ENCODE measurements at places on chromosomes 12 and 14.

DNA sequence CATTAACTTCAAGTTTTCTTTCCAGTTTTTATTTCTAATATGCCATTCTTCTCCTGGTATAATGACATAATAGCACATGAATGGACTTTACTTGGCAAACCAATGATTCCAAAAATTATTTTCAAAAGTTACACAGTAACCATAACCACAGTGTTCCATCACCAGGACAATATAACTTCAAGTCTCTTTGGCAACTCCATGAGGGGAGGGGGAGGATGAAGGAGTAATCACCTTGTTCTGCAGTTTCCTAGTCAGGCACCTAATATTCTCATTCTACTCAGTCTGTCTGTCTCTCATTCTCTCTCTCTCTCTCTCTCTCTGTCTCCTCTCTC, 66.6 kb downstream of the BTG1 start:
- DNase-seq = no peak

DNA sequence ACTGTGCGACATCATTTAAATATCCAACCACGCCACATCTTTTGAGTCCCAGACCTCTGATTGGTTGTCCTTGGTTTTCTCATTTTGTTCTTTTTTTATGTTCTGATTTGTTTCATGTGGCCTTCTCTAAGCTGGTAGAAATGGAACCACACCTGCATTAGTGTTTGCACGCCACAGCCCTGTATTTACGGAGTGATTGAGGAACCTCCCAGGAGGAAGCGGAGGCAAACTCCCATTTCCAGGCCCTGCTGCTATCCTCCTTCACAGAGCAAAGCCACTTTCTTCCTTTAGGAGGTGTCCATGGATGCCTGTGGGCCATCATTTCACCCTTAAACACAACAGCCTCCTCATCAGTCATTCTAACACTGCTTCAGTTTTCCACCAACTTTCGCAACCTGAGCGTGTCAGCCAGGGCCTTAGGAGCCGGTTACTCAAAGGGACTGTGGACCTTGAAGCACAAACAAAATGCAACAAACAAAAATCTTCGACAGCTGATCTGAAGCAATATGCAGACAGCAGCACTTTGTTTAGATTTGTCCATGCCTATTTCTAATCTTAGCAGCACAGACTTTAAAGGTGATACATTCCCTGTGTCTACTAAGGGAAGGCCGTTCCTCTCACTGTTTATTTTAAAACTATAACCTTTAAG, 1258.1 kb upstream of the TMEM132C start:
- DNase-seq = no peak

- no peak for DNase-seq
Observed at GRCh38 chr12:24360461-24360860, 411.0 kb upstream of the SOX5 start.

- no peak for DNase-seq
Observed at GRCh38 chr14:63470962-63471793, 72.0 kb downstream of the PPP2R5E start.

GRCh38 chr14:50823762-50824636, 7.0 kb downstream of the NIN start:
- peak; percentile 24 for DNase-seq

- DNase-seq = no peak
Observed at GRCh38 chr14:75222208-75222701, 45.8 kb upstream of the TMED10 start.

GRCh38 chr12:10607885-10608458, 5.4 kb downstream of the MAGOHB start:
- DNase-seq = no peak

DNA sequence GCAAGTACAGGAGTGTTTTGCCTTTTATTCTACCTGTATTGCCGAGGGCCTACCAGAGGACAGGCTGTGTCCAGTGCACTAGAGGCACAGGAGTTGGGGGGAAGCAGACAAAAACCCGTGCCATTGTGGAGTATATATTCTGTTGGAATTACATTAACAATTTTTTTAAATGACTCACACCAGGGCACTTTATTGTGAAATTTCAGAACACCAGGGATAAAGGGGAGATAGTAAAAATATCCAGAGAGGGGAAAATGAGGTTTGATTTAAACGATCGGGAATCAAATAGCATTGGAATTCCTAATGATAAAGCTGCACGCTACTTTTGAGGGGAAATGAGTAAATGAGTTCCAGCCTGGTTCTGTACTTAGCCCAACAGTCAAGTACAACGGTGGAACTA, 123.2 kb downstream of the PELI2 start:
- DNase-seq = no peak

GRCh38 chr12:41745593-41745992, 399.1 kb downstream of the GXYLT1 start:
- no peak for DNase-seq

DNA sequence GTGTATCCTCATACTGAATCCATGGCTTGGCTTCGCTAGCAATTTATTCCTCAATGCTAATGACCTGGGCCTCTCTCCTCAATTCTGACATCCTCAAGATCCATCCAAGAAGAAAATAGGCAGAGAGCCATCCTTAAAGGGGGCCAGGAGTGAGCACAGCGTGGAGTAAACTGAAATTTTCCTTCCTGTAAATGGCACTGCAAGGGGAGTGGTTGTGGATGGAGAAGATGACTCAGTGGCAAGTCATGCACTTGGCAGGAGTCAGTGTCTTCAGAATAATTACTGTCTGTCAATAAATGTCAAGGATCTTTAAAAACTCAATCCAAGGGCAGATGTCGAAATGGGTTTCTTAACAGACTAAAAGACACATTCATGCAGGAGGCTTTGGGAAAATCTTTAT, 88.0 kb upstream of the TMEM132C start:
- DNase-seq = no peak

DNA sequence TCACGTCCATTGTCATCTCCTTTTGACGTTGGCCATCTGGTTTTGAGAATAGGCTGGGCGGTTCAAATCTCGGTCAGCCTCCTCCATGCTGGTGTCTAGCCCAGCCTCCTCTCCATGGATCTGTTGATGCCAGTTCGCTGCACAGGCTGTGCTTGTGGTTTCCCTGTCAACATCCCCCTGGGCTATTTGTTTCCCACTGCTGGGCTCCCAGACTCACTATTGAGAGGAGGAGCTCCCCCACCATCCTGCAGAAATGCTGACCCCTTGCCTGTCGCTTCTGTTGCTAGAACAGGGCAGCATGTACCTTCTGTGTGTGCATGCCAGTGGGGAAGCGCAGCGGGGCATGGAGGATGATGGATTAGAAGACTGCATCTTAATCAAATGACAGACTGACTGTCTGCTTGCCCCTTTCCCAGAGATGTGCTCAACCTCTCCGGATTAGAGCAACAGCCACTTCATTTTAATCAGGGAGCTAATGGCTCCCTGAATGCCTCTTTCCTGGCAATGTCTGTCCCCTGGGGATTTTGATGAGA, 170.5 kb downstream of the TSPAN9 start:
- no peak for DNase-seq

DNA sequence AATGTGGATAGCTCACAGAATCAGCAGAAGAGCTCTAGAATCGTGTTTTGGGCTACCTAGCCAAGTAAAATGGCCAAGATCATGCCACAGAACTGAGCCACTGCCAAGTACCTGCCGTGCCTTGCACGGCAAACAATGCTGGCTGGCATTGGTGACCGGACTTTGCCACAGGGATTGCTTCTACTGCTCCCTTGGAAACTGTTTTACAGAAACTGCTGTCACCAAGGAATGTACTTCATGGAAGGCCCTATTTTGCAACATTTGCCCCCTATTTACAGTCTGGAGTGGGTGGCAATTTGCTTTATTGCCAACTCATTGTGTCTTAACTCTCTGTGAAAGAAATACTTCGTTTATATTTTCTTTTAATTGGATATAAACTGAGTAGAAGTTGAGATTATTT, 49.0 kb downstream of the BORCS5 start:
- DNase-seq = no peak

GRCh38 chr14:53603994-53604393, 352.6 kb downstream of the BMP4 start:
- DNase-seq = no peak

GRCh38 chr14:45070215-45070614, 13.7 kb upstream of the PRPF39 start:
- no peak for DNase-seq

DNA sequence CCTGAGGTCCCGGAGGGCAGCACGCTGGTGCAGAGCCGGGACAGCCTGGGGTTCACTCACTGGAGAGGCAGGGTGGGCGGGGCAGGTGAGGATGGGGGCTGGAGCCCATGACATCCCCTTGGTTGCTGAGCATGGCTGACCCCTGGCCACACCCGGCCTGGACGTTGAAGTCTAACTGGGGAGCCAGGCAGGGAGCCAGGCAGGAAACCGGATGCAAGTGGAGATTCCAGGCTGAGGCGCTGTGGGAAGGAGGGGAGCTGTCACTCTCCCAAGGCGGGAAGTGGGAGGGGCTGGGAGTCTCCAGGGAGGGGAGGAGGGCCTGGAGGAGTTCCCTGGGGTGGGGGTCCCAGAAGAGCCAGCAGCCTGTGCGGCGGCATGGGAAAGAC, 7.7 kb upstream of the INF2 start:
- no peak for DNase-seq

- no peak for DNase-seq
Observed at GRCh38 chr14:35631071-35631805, 97.3 kb downstream of the INSM2 start.

- no peak for DNase-seq
Observed at GRCh38 chr14:100688598-100689461, 37.9 kb upstream of the DLK1 start.

- DNase-seq = no peak
Observed at GRCh38 chr12:10388624-10389413, 1.0 kb downstream of the KLRK1 start.

DNA sequence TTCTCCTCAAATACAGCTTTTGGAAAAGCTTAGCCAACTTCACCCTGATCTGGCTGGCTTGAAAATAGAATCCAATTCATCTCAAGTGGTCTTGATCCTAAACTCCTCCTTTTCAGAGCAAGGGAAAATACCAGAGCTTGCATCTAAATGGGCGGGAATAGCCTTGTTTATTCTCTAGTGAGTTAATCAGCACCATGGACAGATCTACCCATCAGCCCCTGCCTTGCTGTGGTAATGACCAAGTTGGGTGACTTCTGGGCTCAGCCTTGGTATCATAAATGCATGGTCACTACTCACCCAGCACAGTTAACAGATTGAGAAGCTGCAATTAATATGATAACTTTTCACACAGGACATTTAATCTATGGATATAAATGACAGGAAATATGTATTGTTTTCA, 196.6 kb downstream of the GLT1D1 start:
- no peak for DNase-seq

- DNase-seq = peak; percentile 79
Observed at GRCh38 chr12:126953365-126953889, 1313.5 kb upstream of the TMEM132C start.

GRCh38 chr12:7113389-7113871, 4.4 kb upstream of the C1RL start:
- no peak for DNase-seq

DNA sequence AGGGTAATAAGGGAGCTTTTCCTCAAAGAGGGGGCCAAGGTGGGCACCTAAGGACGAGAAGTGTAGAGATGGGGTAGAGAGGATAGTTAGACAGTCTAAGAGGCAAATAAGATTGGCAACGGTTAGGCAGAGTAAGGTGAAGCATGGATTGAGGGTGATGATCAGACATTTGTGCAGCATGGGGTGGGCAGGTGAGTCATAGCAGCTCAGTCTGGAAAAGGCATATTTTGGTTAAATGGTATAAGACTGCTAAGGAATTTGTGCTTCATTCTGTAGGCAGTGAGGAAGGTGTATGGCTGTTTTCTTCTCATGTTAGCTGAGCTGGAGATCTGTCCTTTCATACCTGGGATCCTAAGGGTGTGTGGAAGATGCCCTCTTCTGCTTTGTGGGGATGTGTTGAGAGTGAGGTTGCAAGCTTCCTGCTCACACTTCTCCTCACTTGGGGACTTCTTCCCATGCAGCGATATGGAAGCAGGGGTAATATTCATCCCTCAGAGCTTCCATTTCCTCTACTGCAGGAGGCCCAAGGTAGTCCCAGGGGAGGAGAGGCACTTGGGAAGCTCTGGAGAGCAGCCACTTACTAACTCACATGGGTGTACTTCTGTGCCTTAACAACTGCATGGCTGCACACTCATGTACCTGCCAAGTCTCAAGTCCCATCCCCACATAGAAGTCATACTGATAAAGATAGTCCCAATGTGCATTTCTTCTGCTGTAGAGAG, 28.9 kb downstream of the GSG1 start:
- DNase-seq = no peak

DNA sequence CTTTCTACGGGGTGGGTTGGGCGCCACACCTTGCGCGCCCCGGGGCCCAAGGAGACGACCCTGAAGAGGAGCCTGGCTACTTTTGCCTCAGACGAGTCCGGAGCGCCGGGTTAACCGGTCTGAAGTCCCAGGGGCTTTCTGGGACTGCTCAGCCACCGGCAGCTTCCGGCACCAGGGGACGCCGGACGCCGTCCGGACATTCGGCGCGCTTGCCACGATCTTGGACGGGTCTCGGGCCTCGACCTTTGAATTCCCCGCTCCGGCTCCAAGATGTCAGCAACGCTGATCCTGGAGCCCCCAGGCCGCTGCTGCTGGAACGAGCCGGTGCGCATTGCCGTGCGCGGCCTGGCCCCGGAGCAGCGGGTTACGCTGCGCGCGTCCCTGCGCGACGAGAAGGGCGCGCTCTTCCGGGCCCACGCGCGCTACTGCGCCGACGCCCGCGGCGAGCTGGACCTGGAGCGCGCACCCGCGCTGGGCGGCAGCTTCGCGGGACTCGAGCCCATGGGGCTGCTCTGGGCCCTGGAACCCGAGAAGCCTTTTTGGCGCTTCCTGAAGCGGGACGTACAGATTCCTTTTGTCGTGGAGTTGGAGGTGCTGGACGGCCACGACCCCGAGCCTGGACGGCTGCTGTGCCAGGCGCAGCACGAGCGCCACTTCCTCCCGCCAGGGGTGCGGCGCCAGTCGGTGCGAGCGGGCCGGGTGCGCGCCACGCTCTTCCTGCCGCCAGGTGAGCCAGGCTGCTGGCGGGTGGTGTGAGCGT, at the start of gene ACOT4:
ACOT4 (plus strand) TSS at position 184 of the 760 bp plus-strand sequence; CDS start at position 271, 87 bp downstream.
- no peak for DNase-seq

DNA sequence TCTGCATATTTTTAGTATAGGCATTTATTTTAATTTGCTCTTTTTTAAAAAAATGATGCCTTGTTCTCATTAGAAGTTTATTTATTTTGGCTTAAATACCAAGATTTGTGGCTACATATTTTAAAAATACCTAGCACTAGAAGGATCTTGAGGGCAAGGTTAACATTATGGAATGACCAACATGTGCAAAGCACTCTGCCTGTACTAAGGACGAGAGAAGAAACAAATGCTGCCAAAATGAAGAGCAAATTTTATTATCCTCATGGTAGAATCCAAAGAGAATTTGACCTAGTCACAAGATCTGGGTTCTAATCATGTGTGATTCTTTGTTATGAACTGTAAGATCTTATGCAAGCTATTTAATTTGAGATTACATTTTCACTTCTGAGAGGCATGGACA, 2.8 kb downstream of the CAND1 start:
- DNase-seq = no peak

Measured in esophagus muscularis mucosa (tissue), 4 donors.